Neural cell (in vitro differentiated cells): ENCODE measurements at places on chromosomes 2 and 18. TPM values are rescaled to one million over a fixed set of nuclear protein-coding genes. Genes with fewer than 3 reads are reported as not detected.

The TFPI gene
- polyA plus RNA-seq, result 0.51 TPM in 1 of 2 replicates, not detected in the other

The ZNF385B gene
- 0.30 and 0.31 TPM in 2 replicates for polyA plus RNA-seq

The ACOXL gene
- 0.12 TPM in 1 of 2 replicates, not detected in the other for polyA plus RNA-seq

The KIF1A gene
- polyA plus RNA-seq, result 63.4 and 89.2 TPM in 2 replicates

The NT5C1B gene
- not detected in 2 replicates for polyA plus RNA-seq

The PSMA8 gene
- not detected in 2 replicates for polyA plus RNA-seq
